ENCODE measurements at places on chromosomes 1 and 21.

GRCh38 chr1:209876078-209876800, 48.5 kb downstream of the UTP25 start:
- no peak for DNase-seq

DNA sequence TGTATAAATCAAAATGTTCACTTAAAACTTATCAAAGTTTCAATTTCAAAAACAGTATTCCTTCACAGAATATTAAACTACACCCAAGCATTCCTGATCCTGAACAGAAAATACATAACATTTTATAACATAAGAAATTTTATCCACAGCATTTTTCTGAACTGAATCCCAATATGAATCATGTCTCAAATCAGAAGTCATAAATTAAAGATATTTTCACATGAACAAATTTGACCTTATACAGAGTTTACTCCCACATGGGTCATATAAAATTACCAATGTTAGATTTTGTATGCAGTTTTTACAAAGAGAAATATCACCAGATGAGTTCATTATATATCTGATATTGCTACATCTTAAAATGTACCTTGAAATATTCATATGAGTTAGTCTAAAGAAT, 48.6 kb upstream of the ASPM start:
- DNase-seq = no peak

DNA sequence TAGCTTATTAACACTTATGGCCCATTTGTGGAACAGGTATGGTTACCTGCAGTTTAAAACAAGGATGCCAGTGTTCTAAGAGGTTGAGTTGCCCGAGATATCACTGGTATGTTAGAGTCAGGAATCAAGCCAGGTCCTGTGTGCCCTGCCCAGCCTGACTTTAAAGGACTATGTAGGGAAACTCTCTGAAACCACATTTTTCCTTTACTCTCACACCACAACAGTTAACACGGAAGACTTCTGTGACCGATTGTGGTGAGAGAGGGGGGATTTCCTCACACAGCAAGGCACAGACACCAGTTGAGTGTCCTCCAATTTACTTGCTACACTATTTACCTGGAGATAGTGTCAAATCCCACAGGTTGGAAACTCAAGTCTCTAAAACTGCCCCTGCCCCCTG, 47.8 kb downstream of the UCK2 start:
- no peak for DNase-seq

DNA sequence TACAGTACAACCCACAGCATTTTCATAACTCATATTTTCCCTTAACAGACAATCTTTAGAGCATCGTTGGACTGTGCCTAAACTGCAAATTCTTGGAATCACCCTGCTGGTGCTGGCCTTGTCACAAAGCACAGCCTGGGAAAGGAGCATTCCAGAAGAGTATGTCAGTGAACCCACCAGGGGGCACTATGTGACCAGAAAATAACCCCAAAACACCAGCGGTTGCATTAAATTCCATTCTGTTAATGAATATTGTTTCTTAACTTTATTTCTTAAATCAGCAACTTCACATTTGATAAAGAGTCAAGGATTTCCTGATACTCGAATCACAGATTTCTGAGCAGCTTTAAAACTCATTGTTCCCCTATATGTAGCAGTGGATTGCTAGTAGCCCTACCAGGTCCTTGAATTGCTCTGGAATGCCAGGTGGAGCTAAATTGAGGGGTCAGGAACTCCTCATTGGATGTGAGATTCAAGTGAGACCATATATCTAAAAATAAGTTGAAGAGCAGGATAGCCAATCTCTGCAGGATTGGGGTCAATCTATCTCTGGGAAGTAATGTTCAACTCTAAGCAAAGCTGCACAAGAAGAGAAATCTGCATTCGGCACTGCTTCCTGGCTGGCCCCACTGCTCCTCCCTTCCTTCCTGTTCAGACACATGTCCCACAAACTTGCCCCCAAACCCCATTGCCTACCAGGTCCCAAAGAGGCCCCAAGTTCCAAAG, 12.7 kb upstream of the RAB4A start:
- DNase-seq = peak; percentile 67

- DNase-seq = no peak
Observed at GRCh38 chr21:43211072-43211759, 42.4 kb downstream of the CRYAA start.

DNA sequence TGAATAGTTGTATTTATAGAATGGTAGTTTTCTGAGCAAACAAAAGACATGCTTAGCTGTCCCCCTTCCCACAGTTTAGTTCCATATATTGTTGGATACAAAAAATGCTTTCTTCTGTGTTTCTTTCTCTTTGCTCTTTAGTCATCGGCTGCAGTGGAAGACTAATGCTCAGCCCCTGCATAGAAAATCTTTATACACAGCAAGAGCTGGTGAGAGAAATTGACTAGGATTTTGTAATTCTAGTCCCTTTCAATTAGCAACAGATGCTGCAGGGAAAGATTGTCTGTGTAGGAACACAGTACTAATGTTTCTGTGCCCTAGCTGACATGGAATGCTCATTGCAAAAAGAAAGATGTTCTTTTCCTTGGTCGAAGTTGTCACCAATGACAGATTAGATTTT, 200.9 kb downstream of the RPS6KC1 start:
- no peak for DNase-seq

DNA sequence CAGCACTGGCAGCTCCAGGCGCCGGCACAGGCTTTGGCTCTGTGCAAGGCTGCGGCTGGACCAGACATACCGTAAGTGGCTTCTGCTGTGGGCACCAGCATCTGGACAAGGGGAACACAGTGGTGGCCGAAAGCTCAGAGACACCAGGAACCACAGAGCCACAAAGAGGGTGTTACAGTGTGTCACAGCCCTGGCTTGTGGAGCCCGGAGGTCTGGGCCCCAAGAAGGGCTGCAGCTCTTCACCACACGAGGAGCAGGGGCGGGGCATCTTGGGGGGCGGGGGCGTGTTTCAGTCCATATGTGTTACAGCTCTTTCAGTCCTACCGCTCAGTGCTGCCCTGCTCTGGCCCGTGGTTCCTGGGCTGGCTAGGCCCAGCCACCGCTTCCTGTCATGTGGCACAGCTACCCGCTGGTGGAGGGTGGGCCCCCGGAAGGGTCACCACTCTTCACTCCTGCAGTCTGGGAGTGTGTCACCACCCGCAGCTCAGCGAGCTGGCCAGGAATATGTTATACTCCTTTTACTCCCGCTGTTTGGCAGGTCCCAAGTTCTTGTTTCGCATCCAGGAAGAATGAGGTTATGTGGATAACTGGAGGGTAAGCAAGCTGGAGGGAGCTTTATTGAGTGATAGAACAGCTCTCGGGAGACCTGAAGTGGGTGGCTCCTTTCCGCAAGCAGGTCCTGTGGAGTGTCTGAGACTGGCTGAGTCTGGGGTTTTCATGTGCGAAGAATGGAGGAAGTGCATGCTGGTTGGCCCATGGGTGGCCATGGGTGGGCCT, 3.3 kb upstream of the LSM10 start:
- DNase-seq = peak; percentile 78

DNA sequence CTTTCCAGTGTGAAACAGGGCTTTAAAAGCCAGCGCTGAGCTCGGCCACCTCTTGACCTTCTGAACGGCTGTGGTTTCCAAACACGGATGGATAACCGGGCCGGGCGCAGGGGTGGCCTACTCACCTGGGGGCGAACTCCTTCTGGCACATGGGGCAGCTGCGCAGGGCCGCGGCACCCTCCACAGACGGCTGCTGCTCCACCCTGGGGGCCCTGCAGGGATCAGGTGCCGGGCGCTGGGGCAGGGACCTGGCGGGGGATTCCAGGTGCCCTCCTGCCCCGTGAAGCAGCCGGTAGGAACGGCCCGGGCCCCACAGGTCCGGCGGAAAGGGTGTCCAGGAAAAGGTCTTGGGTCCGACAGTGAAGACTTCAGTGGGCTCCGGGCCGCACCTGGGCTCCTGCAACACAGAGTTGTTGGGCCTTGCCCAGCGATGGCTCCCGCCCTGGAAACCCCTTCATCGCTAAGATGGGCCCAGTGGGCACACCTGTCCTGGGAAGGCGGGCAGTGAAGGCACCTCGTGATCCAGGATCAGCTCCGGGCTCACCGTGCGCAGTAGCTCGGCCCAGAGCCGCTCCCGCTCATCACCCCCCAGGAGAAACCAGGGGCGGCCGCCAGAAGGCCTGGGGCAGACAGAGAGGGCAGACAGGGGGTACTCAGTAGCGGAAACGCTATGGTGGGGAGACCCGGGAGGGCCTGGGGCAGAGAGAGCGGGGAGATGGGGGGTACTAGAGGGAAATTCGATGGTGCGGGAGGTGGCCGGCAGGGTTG, 874 bp downstream of the FAAP20 start:
- no peak for DNase-seq

GRCh38 chr1:86823821-86824500, 90.0 kb downstream of the SELENOF start:
- DNase-seq = no peak

DNA sequence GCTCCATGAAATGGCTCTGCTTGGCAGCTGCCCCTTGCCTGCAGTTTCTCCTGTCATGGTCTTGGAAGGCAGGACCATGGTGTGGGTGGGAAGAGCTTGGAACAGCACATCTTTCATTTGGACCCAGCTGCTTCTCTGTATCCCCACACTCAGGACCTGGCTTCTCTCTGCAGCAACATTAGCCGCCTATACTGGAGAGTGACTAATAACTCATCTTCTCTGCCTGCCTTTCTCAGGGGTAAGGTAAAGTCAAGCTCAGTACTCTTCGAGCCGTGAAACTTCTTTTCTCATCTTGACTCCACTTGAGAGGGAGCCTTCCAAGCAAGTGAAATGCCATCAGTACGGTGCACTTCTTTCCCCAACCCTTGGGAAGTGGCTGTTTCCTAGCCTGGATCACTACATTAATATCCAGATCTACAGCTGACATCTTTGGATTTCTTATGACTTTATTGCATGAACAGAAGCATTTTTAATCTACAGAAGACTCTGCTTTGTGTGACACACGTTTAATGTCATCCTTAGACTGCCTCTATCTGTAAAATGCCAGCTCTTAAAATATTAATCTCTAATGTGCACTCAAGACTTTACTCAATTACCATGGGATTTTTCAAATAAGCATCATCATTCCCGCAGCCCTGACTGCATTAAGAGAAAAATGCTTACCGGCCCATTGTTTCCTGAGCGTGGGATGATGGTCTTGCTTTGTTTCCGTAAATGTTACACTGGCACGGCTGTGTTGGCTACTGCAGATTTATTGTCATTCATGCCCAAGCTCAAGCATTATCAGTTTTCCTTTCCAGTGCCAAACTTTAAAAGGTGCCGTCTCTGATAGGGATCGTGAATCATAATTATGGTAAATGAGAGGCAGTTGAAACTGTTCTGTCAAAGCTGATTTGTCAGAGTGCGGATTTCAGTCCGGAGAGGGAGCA, 242.9 kb downstream of the HHAT start:
- DNase-seq = no peak

GRCh38 chr1:40692429-40692895, 958 bp downstream of the NFYC start:
- peak; percentile 39 for DNase-seq

GRCh38 chr1:89989799-89990198, 5.1 kb upstream of the ZNF326 start:
- DNase-seq = no peak

GRCh38 chr1:231020139-231020601, 19.9 kb downstream of the FAM89A start:
- no peak for DNase-seq

DNA sequence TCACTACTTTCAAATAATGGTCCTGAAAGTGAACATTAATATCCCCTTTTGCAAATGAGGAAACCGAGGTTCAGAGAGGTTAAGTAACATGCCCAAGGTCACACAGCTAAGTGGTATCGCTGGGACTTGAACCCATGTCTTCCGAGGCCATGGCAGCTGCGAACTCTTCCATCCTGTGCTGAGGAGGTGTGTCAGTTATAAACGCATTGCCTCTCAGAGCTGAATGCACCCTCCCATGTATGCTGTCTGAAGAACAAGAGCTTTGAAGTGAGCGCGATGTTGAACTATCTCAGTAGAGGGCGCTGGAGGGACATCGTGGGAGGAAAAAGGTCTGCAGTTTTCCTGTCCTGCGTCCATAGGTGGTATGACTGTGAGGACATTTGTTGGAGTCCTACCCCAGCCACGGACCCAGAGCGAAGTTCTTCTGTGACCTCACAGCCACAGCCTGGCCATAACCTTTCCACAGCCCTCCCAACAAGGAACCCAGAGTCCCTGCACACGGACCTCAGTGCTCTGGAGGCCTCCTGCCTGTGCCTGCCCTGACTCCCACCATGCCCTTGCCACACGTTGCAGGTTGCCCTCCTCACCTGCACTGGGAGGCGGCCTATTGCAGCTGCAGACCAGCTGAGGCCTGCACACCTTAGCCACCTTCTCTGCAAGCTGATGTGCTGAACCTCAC, 7.5 kb downstream of the MYOC start:
- DNase-seq = peak; percentile 34

- no peak for DNase-seq
Observed at GRCh38 chr1:117759535-117759934, 153.7 kb downstream of the TENT5C start.

DNA sequence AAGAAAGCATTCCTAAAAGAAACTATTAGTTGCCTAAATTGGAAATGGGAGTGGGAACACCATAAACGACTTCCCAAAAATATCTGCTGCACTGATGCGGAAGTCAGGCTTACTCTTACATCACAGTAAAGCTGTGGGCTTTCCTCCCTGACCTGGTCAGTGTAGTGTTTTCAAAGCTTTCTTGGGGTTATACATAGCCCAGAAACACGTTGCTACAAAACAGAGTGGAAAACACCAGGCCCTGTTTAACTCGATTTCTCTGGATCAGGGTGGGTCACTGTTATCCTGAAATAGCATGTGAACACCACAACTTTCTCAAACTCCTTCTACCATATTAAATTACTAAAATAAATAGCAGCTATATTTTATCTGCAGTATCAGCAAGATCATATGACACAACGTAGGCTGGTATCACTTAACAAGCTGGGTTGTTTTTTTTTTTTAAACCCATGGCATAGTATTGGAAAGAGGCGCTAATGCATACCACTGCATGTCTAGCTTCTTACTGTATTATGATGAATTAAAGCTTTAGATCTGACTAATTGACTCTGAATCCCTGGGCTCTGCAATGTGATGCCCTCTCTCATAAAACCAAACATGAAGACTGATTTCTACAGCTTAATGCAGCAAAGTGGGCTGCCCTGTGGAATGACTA, 184.6 kb downstream of the TGFB2 start:
- no peak for DNase-seq

DNA sequence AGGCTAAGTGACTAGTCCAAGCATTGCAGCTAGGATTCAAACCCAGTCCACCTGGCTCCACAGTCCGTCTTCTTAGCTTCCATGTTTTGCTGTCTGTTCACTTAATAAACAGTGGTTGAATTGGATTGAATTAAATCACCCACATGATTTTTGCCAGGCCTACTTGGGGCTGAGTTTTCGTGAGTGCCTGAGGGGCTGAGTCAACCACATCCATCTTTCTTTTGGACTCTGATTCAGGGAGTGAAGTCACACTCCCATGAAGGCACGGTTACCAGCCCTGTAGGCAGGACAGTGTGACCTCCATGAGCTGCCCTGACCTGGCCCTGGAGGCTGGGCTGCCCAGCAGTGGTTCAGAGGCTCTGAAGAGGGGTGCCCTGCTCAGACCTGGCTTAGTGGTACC, 123.7 kb downstream of the ACTL8 start:
- peak; percentile 6 for DNase-seq
